ENCODE measurements at places on chromosomes 1 and 21.

- DNase-seq = peak; percentile 48
Measured at GRCh38 chr1:247298701-247299100, 33.0 kb downstream of the ZNF496 start.

DNA sequence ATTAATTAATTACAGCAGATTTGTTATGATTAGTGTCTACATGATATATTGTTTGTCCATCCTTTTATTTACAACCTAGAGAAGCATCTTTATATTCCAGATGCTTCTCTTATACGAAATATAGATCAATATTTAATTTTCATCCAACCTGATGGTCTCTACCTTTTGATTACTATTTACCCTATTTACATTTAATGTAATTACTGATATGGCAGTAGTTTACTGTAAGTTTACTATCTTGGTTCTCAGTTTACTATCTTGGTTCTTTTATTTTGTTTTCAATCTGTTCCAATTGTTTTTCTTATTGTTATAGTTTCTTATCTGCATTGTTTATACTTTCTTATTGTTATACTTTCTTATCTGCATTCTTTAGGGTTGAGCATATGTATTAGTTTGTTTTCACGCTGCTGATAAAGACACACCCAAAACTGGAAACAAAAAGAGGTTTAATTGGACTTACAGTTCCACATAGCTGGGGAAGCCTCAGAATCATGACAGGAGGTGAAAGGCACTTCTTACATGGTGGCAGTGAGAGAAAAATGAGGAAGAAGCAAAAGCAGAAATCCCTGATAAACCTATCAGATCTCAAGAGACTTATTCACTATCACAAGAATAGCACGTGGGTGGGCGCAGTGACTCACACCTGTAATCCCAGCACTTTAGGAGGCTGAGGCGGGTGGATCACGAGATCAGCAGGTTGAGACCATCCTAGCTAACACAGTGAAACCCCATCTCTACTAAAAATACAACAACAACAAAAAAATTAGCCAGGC, 28.9 kb downstream of the FAF1 start:
- peak; percentile 48 for DNase-seq

GRCh38 chr21:42614811-42615351, 38.5 kb upstream of the PDE9A start:
- peak; percentile 75 for DNase-seq

GRCh38 chr21:34184232-34184631, 110.9 kb downstream of the MRPS6 start:
- DNase-seq = no peak

DNA sequence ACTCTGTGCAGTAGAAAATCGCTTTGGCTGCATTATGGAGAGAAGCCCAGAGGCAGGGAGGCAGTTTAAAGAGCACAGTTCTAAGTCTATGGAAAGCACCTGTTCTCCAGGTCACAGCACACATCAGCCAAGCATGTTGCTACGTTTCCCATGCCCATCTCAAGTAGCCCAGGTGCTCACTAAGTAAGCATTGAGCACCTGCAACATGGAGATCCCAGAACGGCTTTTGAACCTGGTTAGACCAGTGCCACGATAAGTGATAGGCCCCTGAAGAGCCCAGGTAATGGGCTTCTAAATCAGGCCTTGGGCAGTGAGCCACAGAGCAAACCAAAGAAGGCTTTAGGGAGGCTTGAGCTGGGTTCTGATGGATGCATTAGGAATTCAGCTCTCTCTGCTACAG, 186.2 kb downstream of the C1orf94 start:
- no peak for DNase-seq

DNA sequence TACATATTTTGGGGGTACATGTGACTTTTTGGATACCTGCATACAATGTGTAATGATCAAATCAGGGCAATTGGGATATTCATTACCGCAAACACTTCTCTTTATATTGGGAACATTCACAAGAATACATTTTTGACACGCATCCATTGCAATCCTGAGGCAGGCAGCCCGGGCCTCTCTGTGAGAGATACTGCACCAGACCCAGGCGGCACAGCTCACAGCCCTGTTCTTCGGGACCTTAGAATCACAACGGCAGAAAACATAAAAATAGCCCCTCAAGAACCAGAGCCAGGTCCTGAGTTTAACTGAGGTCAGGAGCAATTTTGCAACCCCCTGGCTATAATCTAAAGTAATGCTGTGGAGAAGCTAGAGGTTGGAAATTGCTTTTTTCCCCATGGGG, 90.8 kb upstream of the PGBD5 start:
- DNase-seq = no peak

DNA sequence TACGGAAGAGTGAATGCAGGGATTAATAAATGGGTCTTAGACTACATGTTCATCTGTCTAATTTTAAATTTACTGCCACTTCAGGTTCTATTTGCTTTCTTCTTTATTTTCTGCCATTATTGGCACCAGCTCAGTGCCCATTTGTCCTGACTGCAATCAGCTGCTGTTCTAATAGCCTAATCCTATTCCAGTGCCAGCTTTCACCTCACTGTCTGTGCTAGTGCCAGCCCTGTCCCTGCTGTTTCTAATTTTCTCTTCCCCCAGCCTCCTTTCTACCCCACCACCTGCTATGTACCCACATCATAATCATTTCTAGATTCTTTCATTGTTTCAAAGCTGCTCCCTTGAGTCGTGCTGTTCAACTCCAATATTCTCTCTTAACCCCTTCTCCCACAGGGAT, 86.4 kb downstream of the KCNK1 start:
- no peak for DNase-seq

GRCh38 chr1:53552981-53553733, 94.0 kb downstream of the DMRTB1 start:
- DNase-seq = no peak

DNA sequence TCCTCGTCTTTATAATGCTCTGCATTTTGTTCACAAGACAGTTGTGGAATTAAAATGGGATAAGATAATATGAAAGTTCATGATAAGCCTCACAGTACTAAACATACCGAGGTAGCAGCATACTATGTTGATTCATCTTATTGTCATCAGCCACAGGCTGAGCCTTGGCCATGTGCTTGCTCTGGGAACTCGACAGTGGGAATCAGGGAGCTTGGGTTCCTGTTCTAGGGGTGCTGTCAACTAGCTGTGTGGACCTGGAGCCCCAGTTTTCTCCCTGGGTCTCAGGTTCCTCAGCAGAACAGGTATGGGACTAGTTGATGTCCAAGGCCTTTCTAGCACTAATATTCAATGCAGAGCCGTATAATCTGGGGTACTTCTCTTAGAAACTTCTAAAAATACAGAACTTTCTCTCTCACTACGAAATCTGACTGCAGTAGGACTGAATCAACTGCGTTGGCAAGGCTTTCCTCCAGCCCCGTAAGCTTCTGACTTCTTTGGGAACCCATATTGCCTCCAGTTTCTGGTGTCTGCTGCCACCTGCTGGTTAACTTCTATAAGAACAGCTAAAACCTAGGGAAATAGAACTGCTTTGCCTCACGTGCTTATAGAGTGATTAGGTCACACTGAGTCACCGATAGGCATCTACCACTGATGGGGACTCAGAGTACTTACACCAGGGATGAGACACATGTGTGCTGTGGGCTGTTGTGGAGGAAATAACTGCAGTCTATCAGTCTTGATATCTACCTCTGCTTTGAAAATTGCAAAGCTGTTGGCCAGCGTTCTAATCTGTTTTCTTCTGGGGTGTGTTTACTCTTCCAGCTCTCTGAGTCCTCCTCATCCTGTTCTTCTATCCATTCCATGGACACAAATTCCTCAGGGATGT, 110.9 kb downstream of the RGL1 start:
- DNase-seq = peak; percentile 97

GRCh38 chr1:29202053-29202452, 20.4 kb upstream of the SRSF4 start:
- DNase-seq = no peak

DNA sequence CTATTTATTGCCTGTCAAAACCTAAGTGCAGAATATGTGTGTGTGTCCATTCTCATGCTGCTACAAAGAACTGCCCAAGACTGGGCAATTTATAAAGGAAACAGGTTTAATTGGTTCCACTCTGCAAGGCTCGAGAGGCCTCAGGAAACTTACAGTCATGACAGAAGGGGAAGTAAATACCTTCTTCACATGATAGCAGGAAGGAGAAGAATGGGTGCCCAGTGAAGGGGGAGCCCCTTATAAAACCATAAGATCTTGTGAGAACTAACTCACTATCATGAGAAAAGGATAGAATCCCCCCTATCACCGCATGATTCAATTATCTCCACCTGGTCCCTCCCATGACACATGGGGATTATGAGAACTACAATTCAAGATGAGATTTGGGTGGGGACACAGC, 300.7 kb upstream of the SNX7 start:
- no peak for DNase-seq

All from mesendoderm (in vitro differentiated cells).